Mammary epithelial cell (primary cell): ENCODE measurements at places on chromosomes 1 and 21. TPM values are rescaled to one million over a fixed set of nuclear protein-coding genes. Genes with fewer than 3 reads are reported as not detected.

HES5 gene
- not detected for polyA plus RNA-seq

PLPPR5 gene
- polyA plus RNA-seq, result 0.06 TPM

- no peak for DNase-seq
These were observed 5.2 kb upstream of the ERRFI1 start for GRCh38 chr1:8031176-8031785.

DNA sequence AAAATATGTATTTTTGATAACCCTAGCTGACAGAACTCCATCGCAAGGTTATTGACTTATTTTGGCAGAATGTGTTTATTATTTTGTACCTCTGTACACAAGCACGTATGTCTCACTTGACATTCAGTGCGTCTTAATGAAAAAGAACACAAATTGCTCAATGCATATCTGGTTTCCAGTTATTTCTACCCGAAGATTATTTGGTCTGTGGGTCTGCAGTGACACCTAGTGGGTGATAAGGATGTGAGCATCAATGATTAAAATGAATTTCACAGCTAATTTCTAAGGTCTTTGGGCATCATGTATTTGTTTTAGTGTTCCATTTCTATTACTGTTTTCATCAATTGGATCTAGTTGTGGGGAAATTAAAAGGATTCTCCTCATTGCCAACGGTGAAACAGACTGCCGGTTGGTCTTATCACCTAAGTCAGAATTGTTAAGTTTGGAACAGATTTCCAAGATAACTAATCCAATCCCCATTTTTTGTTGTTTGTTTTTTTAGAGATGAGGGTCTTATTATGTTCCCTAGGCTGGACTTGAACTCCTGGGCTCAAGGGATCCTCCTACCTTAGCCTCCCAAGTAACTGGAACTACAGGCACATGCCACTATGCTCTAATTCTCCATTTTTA is 13.9 kb downstream of the DDX20 start:
- DNase-seq, result peak; percentile 42

DCDC2B gene
- not detected for polyA plus RNA-seq

GRCh38 chr1:183180218-183180617 is 5.8 kb upstream of the LAMC2 start:
- DNase-seq, result peak; percentile 78

GBP2 gene
- polyA plus RNA-seq, result 0.68 TPM

- DNase-seq, result peak; percentile 12
These were observed 253.1 kb upstream of the ADGRL4 start for GRCh38 chr1:79259390-79260336.

DNA sequence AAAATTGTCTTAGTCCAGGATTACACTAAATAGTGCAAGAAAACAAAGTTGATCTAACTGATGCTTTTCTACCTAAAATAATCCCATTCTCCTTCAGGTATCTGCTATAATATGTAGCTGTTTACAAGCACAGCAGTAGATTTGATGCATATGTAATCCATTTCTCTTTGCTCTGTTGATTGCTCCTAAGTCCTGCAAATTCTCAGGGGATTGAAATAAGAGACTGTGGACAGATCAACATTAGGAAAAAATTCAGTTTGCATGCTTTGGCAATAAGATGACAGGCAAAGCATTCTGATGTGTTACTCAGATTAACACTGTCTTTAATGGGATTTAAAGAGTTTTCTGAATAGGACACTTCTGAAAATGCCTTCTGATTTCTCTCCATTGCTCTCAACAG is 34.7 kb downstream of the RNF11 start:
- DNase-seq, result no peak

ADGRB2 gene
- polyA plus RNA-seq, result 1.3 TPM

GRCh38 chr1:85494904-85495266 is 29.9 kb upstream of the DDAH1 start:
- peak; percentile 70 for DNase-seq

DNA sequence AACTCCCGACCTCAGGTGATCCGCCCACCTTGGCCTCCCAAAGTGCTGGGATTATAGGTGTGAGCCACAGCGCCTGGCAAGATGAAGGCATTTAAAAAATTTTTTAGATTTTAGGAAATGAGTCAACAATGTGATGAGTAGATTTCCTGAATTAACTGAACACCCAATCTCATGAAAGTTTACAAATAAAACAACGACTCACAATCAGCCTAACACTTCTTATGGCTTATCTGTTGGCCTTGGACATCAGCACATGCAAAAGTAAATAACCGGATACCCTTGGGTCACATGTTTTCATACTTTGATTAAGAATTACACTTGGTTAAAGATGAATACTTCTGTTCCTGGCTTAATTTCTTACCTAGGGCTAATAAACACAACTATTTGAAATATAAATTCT is 3.0 kb downstream of the GNG12 start:
- peak; percentile 57 for DNase-seq

S100A2 gene
- polyA plus RNA-seq, result 15,689 TPM

DNA sequence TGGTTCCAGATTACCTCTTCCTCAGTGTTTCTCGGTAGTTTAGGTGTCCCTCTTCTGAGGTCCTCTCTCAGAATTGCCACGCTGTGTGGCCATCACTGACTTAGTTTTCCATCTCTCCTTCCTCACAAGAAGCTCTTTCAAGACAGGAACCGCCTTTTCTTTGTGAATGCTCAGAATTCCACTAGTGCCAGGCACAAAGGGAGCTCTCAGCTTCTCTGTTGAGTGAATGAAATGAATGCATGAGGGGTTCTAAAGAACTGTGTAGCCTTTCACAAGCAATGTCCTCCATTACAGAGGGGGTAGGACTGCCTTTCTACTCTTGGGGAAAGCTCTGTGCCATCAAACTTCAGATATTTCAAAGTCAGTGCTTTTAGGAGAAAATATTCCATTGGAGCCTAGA is 546.8 kb downstream of the RWDD3 start:
- no peak for DNase-seq

GRCh38 chr1:33470495-33471012 is 1.9 kb upstream of the ZSCAN20 start:
- DNase-seq, result peak; percentile 87

CLDN8 gene
- polyA plus RNA-seq, result 0.06 TPM

DNA sequence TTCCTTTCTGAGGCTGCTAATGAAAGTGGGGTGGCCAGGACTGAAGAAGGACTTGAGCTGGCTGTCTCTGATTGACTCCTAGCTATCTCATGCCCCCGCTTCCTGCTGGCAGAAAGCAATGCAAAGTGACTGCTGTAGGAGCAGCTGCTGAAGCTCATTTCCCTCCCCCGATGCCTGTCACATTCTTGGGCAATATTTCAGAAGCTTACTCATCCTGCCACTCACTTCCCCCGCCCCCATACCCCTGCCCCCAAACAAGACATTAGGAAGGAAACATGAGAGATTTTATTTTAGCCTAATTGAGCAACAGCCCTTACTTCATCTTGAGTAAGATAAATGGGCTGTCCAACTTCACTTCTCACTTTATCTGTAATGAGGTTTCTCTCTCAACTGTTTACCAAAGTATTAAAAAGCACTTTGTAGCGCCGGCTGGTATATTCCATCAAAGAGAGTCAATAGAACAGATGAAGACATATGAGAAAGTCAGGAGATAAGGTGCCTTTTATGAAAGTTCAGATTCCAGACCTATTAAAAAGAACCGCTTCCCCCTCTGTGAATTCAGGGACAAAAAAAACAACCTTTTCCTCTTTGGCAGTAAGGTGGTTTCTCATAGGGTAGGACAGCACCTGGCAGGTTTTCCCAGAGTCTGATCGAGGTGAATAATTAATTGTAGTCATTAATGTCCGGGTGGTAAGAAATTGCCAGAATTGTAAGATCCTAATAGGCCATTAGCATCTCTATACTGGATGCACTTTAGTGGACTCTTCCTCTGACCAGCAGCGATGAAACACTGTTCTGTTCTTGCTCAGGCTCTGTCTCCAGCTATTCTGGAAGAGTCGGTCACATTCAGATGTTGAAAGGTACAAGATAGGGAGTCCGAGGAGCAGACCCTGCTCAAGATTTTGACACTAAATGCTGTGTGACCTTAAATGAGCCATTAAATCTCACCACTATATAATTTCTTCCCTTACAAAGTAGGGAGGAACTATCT is 70.2 kb downstream of the SH3GLB1 start:
- peak; percentile 77 for DNase-seq

HFM1 gene
- not detected for polyA plus RNA-seq

RNU1-3 gene
- not detected for polyA plus RNA-seq

CYP4A22 gene
- polyA plus RNA-seq, result not detected

TMPRSS2 gene
- not detected for polyA plus RNA-seq

GRCh38 chr21:46157987-46158451 is 2.6 kb upstream of the FTCD start:
- DNase-seq, result no peak

GRCh38 chr21:37886726-37887299 is 29.4 kb downstream of the KCNJ6 start:
- no peak for DNase-seq

- DNase-seq, result no peak
These were observed 16.4 kb downstream of the HTR1D start for GRCh38 chr1:23200883-23201282.

ZBTB37 gene
- 1.7 TPM for polyA plus RNA-seq

GRCh38 chr1:232481091-232481490 is 148.8 kb downstream of the SIPA1L2 start:
- DNase-seq, result no peak

DNA sequence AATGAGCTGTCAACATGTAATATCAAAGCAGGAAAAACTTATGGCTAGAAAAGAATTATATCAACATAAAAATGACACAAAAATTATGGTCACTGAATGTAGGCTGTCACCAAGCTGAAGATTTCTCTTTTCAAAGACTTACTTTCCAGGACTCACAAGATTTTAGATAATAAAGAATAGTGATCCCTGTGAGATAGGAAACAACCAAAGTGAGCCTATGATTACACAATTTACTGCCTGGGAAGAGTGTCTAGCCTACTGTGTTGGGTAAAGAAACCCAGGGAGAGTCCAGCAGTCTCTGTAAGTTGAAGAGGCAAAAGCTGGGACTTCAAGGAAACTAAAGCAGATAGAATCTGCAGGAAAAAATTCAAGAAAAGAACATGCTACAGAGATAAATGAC is 20.2 kb upstream of the RGS1 start:
- DNase-seq, result no peak
